ENCODE measurements at places on chromosomes 16 and 17.

- DNase-seq = no peak
Measured at GRCh38 chr17:33131620-33132019, 140.0 kb downstream of the SPACA3 start.

GRCh38 chr17:292016-292415 is 60.6 kb downstream of the RPH3AL start:
- peak; percentile 28 for DNase-seq

DNA sequence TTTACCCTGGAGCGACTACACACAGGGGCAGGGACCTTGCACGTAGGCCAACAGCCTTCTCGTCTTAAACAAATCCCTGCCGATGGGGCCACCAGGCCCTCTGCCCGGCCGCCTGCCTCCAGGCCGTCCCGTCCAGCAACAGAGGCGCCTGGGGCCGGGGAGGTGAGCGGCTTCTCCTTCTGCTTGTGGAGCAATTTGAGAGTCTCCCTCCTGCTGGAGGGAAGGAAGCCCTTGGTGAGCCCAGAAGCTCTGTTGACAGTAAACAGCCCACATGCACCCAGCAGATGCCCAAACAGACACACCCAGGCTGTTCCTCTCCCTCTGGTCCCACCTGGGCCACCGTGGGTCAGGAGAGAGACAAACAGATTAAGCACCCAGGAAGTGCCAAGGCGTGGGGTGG is 8.1 kb downstream of the SLC43A2 start:
- DNase-seq = no peak

GRCh38 chr16:56574625-56575024 is 9.8 kb downstream of the MT4 start:
- no peak for DNase-seq

DNA sequence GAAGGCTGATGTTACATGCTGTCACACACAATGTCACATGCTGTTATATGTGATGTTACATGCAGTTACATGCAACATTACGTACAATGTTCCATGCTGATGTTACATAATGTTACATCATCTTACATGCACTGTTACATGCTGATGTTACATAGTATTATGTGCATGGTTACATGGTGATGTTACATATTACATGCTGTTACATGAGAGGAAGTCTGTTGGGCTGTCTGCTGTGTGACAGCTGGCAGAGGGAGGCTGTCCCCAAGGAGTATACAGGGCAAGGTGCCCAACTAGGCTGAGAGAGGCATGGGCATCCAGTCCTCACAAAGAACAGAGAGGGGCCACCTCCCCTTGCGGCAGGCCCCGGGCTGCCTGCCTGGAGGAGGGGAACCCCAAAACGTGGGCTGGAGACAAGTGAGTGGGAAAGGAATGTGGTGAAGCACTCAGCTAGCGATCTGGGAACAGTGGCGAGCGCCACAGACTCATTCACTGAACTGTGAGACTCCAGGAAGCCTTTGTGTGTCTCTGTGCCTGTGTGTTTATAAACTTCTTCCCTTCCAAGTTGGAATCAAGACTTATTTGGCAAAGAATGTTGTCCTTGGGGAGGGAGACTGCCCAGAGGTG is 30.6 kb downstream of the TMEM92 start:
- no peak for DNase-seq

- no peak for DNase-seq
Measured at GRCh38 chr17:27413792-27414191, 42.5 kb upstream of the KSR1 start.

- DNase-seq = peak; percentile 33
Measured at GRCh38 chr17:40430272-40431230, 12.7 kb upstream of the IGFBP4 start.

GRCh38 chr16:47734081-47734857 is 273.1 kb downstream of the PHKB start:
- no peak for DNase-seq

DNA sequence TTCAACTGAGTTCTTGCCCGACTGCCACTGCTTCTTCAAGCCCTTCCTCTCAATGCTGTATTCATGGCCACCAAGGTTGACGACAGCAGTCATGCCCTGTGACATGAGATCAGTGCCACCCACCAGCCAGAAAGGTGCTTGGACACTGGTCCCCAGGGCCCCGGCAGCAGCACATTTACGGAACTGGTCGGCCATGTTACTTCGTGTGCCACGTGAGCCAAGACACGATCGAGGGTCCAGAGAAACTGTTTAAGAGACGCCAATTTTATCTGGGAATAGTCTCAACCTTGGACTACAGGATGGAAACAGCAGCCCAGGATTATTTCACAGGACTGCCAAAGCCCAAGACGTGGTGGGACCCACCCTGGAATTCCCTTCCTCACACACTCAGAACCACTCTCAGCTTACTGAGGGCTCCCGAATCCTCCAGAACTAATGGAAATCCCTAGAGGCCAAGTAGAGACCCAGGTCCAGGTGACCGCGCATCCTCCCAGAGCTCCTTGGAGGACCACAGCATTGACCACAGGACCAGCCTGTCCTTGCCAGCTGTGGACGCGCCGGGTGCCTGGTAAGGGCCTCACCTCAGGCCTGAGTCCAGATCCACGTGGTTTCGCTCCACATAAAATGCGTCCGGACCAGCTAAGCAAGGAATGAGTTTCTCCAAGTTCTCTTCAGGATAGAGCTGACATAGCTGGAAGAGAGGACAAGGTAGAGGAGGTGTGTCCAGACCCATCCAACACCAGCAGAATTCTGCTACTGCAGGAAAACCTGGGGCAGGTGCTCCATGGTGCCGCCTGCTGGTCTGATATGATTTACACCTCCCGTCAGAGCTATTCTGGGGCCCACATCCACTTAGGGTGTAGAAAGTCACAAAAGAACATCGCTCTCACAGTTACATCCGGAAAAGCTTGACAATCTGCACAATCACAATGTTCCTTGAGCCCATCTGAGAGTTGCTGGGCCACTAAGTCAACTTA is 28.2 kb downstream of the MAP1LC3B start:
- DNase-seq = peak; percentile 50

DNA sequence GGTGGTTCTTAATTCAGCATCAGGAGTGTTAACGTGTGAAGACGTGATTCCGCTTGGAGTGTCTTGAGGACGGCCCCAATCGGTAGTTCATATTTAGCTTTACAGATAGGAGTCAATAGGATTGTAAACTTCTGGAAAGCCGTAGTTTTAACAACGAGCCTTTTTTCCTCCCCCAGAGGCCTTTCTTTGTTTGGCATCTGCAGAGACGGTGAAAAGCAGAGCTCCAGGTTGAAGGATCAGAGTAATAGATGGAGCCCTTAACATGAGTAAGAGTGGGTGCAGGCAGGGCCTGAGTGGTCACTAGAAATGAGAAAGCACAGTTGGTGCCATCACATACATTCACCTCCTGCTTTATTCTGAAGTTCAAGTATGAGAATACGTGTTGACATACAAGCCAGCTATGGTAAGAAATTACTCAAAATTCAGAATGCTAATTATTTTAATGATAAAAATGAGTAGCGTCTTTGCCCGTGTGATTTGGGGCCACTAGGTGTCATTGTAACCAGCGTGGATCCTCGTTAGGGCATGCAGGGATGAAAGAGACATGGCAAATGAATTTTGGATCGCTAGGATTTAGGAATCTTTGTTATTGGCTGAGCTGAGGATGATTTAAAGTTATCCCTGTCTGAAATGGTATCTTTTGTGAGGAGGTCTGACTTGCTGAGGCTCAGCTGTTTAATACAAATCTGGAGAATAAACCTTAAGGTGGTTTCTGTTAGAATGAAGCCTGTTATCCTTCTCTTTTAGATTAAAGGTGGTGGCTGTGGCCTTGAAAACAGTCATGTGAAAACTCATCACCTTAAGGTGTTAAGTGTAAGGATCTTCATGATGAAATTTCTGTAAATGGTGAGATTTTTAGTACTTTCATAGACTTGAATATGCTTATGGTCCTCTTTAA is 18.6 kb downstream of the PRCD start:
- DNase-seq = no peak

- DNase-seq = no peak
Measured at GRCh38 chr16:76577003-76577402, 299.8 kb downstream of the CNTNAP4 start.

DNA sequence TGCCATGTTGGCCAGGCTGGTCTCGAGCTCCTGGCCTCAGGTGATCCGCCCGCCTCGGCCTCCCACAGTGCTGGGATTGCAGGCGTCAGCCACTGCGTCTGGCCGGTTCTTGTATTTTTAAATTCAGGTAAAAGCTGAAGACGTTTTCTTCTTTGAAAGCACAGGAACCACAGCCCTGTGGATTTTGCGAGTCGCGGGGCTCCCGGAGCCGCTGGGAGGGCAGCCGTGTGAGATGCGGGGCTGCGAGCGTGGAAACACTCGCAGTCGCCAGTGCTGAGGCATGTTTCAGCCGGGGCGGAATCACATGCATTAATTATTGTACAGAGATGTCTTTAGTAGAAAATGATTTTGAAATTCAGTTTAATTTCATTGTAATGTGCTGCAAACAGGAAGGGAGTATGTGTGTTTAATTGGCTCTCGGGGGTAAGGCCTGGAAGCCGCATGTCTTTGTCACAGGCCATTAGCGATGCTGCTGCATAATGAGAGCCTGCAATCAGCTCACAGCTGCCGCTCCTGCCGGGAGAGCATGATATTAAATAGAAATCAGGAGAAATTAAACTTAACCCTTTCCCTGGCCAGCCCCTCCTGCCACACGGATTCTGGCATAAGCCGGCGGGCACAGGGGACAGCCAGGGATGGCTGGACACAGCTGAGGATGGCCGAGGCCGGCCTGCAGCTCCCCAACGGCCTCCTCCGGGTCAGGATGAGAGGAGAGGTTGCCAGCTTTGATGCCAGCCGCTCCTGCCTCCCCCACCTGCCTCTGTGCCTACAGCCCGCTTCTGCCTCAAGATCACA is 35.4 kb upstream of the CDH15 start:
- DNase-seq = no peak

- no peak for DNase-seq
Measured at GRCh38 chr16:74734361-74735161, 33.9 kb upstream of the MLKL start.

- DNase-seq = no peak
Measured at GRCh38 chr16:25838724-25839186, 147.0 kb downstream of the HS3ST4 start.

- DNase-seq = no peak
Measured at GRCh38 chr17:75635610-75636202, 2.5 kb downstream of the SMIM5 start.

DNA sequence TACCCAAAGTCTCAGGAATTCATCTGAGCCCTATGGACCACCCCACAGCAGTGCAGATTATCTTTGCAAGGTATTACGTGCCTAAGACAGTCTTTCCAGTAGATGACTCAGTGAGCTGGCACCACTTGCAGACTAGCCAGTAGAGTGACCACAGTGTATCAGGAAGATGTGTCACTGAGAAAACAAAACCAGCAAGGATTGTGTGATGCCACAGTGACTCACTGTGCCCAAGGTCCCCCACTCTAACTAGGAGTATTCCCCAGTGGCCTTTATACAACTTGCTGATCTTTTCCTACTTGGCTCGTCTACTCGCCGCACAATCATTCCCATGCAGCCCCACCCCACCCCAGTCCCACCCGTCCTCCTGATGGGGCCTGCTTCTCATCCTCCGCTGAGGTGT is 26.8 kb upstream of the PRKCA start:
- DNase-seq = no peak

- no peak for DNase-seq
Measured at GRCh38 chr17:39938140-39938869, 10.8 kb downstream of the LRRC3C start.

DNA sequence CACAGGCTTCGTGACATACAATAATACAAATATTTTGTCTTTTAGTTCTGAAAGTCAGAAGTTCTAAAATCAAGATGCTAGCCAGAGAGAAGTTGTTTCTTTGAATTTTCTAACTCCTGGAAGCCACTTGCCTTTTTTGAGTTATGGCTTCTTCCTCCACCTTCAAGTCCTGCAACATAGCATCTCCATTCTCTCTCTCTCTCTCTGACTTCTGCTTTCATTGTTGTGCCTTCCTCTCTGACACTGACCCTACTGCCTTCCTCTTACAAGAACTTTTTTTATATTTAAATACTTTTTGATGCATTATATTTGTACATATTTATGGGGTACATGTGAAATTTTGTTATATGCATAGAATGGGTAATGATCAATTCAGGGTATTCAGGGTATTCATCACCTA is 205.9 kb downstream of the MAP2K6 start:
- DNase-seq = no peak

GRCh38 chr17:30534938-30535921 is 58.0 kb downstream of the GOSR1 start:
- DNase-seq = no peak

DNA sequence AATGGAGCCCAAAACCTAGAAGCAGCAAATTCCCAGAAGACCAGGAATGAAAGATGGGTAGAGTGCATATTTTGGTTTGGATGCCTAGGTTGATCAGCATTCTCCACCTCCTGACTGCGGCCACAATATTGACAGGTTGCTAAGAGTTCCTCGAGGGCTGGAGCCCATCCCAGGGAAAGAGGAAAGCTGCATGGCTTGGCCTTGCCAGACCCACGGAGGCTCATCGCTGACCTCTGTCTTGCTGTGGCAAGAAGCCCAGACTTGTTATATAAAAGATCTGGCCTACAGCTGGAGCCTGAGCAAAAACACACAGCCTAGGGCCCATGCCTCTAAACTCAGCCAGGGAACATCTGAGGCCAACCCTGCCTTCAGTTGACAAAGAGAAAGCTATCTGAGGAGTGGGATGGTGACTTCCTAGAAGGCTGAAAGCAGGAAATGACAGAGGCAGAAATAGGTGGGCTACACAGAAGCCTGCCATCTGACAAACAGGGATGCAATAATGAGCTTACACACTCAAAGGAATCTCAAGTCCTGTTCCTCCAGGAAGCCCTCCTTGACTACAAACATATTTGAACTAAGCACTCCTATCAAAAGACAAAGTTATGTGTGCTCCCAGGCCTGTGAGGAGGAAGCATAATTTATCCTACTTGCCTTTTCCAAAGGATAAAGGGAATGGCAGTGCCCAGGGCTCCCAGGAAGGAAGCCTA is 22.5 kb upstream of the SLC35B1 start:
- DNase-seq = peak; percentile 94

GRCh38 chr17:62741290-62741689 is 66.8 kb downstream of the MARCHF10 start:
- DNase-seq = no peak

Measured in sigmoid colon (tissue), 7 donors.